HuH-7.5 (cell line): ENCODE measurements at places on chromosomes 2 and 18.

DNA sequence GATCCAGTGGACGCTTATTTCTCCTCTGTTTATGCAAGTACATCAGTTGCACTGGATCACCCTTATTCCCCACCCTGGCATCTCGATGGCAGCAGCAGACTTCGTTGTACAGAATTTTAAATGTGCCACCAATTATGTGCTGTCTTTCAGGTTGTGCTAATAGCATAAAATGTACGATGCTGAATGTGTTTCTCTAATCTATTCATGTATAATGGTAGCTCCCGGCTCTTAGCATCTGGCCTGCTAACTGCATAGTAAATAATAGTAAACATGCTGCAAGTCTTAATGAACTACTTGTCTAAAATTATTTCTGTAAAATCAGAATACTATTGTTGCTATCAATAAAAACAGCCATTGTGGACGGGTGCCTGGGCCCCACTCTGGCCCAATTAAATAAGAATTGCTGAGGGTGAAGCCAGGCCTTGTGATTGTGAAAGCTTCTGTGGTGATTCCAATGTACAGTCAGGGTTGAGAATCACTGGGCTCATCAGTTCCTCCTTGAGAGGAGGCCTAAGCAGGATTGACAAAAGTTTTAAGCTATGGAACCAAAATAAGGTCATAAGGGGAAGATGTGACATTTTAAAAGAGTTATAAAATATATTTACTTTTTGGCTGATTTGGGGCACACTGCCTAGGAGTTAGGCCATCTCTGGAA, 14.4 kb upstream of the MYO3B start:
- no peak for DNase-seq

GRCh38 chr2:150570712-150571111, 83.2 kb upstream of the RND3 start:
- no peak for DNase-seq

DNA sequence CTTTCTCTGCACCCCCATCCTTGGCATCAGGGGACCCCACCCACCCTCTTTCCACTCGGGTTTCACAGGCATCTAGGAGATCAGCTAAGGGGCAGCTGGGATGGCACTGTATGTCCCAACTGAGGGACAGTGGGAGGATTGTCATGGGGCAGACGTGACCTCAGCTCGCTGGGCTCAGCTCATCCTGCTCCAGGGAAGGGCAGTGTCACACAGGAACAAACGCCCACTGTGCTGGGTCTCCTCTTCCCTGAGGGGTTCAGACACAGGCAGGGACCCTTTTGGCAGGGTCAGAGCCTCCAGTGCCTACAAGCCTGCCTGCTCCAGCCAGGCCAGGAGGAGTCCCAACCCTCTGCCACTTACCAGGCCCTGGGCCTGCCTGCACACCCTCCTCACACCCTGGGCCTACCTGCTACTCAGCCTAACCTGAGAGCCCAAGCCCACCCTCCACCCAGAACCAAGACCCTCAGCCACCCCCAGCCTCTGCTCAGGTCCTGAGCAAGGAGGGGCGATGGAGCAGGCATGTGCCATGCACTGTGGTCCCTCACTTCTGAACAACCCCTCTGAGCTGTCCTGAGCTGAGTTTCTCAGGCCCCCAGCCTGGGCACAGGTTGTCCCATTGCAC, 68.2 kb downstream of the HS1BP3 start:
- no peak for DNase-seq

DNA sequence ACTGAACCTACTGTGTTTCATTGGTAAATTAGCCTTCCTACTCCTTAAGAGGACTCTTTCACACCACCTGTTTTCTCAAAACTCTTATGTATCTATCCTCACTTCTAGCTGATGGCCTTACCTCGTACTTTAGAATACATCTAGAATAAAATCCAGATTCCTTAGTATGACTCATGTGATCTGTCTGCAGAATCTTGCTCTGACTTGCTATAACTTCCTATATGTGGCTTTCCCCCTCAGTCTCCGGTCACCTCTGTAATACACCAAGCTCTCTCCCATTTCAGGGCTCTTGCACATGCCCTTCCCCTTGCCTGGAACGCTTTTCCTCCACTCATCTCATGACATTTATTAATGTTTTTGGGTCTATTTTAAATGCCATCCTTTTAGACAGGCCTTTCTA, 95.6 kb upstream of the LHCGR start:
- no peak for DNase-seq

- DNase-seq, result no peak
Observed at GRCh38 chr18:40653682-40654081, 1301.4 kb upstream of the PIK3C3 start.

DNA sequence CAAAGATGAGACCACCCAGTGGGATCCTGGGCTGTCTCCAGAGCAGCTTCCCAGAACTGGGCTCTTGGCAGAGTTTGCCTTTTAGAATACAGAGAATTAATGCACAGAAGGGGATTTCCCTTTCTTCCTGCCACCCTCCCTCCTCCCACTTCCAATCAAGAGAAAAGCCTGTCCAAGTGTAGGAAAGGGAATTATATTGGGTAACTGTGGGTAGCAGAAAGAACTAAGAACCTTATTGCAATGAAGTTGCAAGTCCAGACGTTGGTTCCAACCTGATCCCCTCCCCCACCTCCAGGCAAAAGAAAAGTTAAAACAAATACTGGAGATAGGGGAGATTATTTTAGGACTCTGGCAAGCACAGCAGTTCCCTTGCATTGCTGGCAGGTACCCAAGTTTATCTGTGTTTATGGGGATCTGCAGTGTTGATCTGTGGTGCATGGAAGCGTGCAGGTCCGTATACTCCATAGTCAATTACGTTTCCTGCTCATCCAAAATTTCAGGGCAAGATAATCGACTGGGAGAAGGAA, 114.3 kb downstream of the PRKCE start:
- no peak for DNase-seq

DNA sequence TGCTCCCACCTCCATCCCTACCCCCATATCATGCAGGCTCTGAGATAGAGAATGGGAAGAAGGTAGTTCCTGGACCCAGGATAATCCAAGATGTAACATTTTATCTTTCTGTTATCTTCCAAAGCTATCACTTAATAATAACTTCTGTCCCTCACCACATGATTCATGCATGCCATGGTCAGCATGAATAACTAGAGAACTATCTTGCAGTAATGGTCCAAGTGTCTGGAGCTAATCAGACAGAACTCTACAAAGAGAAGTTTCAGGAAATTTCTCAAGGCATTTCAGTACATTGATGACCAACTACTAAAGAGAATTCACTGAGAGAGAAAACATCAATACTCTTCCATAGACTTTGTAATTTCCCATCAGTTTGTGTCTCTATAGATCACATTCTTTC, 1469.7 kb upstream of the PIK3C3 start:
- no peak for DNase-seq

- no peak for DNase-seq
Observed at GRCh38 chr18:49619801-49620200, 57.9 kb downstream of the LIPG start.

DNA sequence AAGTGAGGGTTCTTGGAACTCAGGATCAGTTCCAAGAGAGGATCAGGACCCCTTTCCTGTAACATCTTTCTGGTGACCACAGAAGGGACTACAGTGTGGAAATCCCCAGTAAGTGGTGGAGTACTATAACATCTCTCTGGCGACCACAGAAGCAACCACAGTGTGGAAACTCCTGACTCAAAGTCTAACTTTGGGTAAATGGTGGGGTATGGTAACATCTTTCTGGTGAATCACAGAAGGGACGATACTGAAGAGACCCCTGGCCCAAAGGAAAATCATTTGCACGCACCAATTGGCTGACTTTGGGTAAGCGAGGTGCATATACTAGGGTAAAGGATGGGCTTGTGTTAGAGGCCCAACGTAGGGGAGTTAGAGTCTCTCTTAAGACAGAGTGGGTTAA, 56.3 kb upstream of the GULP1 start:
- DNase-seq, result no peak

GRCh38 chr18:12044591-12044990, 49.1 kb upstream of the ANKRD62 start:
- DNase-seq, result no peak

DNA sequence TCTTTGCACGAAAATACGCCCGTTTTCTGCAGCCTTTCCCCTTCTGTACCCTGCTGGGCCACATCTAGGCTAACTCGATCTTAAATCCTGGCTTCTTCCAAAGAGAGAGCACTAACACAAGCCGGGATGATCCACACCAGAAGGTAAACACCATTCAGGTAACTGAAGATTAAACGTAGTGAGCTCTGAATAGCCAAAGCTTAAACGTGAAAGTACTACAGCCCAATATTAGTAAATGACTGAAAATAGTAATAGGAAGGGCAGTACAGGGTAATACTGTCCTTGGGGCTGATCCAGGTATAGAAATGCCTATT, 422 bp upstream of the MRPL53 start:
- DNase-seq, result no peak

- DNase-seq, result no peak
Observed at GRCh38 chr2:2524348-2524941, 193.4 kb upstream of the MYT1L start.

DNA sequence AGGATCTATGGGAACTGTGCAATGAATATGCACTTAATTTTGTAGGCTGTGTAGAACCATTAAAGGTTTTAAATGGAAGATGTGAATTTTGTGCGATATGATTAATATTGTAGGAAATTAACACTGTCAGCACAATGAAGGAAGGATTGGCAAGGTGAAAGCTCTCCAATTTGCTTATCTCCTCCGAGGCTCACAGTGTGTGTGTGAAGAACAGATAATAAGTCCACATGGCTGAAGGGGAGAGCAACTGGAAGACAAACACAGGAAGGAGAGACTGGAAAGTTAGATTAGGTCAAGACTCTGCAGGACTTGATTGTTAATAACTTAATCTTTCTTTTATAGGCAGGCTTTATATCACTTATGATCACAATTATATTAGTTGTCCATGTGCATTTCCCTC, 269.7 kb upstream of the VRK2 start:
- DNase-seq, result no peak

- DNase-seq, result no peak
Observed at GRCh38 chr2:6826081-6826913, 39.4 kb downstream of the CMPK2 start.

DNA sequence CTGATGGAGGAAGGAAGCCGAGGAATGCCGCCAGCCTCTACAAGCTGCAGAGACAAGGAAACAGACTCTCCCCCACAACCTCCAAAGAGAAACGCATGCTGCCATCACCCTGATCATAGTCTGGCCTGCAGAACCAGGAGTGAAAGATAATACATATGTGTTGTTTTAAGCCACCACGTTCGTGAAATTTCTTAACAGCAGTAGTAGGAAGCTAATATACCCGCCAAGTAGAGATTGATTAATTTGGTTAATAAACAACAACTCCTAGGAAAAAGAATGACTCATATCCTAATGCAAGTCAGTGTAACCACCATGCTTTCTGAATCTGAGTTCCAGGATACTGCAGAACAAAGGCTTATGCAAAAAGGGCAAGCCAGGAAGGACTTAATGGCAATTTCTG, 36.6 kb downstream of the LONRF2 start:
- no peak for DNase-seq

- DNase-seq, result no peak
Observed at GRCh38 chr18:61865466-61866175, 27.2 kb downstream of the RNF152 start.

GRCh38 chr2:101823859-101824258, 126.4 kb downstream of the MAP4K4 start:
- no peak for DNase-seq

- DNase-seq, result no peak
Observed at GRCh38 chr2:64666810-64667438, 13.2 kb upstream of the SERTAD2 start.

- DNase-seq, result peak; percentile 15
Observed at GRCh38 chr2:75896779-75897366, 186.2 kb upstream of the GCFC2 start.

GRCh38 chr2:182463760-182464159, 36.9 kb upstream of the PDE1A start:
- no peak for DNase-seq
